ENCODE measurements at places on chromosomes 2 and 18.

GRCh38 chr2:129872446-129872845 is 107.0 kb upstream of the RAB6C start:
- DNase-seq: no peak

DNA sequence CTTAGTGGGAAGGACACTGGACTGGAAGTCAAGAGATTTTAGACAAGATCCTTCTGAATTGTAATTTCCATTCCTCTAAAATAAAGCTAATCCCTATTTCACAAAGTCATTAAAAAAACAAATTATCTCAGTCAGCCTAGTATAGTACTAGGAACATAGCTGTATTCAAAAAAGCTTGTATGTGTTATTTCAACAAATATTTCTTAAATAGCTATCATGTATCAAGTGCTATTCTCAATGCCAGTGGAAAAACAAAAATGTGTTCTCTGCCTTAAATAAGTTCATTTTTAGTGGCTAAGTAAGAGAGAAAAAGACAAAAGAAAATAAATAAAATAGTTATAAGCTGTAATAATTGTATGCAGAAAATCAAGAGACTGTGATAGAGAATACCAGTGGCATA is 541.8 kb upstream of the CDH2 start:
- no peak for DNase-seq

DNA sequence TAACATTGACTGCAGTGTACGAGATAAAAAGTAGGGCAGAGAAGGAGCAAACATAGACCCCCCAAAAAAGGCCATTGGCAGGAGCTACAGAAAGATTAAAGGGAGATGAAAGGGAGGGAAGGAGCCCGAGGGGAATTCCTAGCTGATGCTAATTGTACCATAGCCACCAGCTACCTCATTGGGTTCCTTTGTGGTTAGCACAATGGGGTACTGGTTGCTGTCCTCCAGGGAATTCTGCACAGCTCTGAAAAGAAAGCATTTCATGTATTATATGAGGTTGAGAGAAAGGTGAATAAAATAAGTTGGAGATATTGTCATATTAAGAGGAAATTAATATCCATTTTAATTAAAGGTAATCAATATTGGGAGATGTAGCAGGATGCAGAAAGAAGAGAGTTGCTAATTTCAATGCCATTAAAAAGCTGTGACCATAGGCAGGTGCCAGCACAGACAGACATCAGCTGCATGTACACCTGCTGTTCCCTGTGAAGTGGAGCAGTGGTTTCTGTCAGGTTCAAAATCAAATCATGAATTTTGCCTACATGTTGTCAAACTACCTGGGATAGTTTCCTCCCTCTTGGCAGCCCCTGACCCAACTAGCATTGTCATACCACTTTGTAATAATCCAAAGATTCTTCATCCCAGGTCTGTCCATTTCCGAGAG is 185.4 kb upstream of the DLGAP1 start:
- DNase-seq: no peak

- DNase-seq: peak; percentile 54
These were observed 8.7 kb downstream of the TMEM198 start for GRCh38 chr2:219552382-219553167.

GRCh38 chr2:95031726-95032116 is 6.2 kb downstream of the MAL start:
- DNase-seq: no peak

GRCh38 chr2:37820471-37820986 is 104.6 kb upstream of the RMDN2 start:
- DNase-seq: no peak

GRCh38 chr2:46369783-46370182 is 72.6 kb downstream of the EPAS1 start:
- DNase-seq: no peak

DNA sequence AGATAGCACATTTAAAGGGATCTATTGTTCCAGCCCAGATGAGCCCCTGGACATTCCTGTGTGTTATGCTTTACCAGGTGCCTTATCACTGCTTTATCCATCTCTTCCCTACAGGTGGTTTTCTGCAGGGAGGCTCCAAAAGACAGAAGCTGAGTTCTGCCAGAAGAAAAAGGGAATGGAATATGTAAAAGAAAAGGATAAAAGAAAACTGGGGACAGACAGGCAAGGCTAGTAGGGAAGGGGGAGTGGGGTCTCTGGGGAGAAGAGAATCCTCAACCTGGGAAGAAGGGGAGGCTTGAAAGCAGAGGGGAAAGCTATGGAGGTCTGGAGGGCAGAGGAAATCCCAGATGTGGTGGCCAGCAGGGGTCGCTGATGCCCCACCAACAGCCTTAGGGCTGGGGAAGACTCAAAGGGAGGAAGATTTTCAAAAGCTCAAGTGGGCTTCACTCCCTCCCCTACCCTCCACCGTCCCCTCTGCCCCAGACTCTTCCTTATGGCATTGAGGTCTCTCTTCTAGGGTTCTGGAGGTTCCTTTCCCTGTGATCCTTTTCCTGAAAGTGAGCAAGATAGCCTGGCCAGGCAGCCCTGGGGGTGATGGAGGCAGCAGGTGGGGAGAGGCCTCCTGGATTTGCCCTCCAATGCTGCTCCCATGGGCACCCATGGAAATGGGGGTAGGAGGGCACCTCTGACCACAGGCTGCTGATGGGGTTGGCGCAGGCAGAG is 178.1 kb upstream of the PKDCC start:
- DNase-seq: peak; percentile 70

DNA sequence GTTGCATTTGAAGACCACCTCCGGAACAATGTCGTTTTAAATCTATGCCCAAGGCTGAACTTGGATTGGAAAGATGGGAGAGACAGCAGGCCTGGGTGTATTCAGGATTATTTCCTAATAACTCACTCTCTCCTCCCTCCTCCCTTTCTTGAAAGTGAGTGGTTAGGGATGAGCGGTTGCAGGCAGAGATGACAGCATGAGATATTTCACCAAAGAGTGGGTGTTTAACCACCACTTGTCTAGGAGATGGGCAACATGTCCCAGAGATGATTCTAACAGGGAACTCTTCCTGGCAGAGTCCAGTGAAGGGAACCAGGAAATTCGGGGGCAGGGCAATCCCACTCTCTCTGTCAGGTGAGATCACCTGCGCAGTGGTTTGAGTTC is 123.2 kb downstream of the KCTD1 start:
- no peak for DNase-seq

DNA sequence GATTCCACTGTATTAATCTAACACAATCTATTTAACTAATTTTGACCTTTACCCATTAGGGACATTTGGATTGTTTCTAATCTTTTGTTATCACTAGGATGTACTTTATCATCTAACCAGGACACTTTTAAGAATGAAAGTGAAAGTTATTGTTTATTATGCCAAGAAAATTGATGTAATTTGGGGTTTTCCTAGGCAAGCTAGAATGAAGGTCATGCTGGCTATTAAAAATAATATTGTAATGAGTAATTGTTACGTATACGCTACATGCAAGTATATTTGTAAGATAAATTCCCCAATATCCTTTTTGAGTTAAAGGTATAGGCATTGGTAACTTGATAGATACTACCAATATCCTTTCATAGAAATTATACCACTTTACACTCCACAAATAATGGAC is 74.6 kb downstream of the COL5A2 start:
- no peak for DNase-seq

- no peak for DNase-seq
These were observed 72.6 kb downstream of the AOX1 start for GRCh38 chr2:200658278-200658864.

GRCh38 chr2:120150040-120150482 is 73.1 kb downstream of the TMEM185B start:
- no peak for DNase-seq

- no peak for DNase-seq
These were observed 8.5 kb downstream of the AGAP1 start for GRCh38 chr2:235502336-235502735.

DNA sequence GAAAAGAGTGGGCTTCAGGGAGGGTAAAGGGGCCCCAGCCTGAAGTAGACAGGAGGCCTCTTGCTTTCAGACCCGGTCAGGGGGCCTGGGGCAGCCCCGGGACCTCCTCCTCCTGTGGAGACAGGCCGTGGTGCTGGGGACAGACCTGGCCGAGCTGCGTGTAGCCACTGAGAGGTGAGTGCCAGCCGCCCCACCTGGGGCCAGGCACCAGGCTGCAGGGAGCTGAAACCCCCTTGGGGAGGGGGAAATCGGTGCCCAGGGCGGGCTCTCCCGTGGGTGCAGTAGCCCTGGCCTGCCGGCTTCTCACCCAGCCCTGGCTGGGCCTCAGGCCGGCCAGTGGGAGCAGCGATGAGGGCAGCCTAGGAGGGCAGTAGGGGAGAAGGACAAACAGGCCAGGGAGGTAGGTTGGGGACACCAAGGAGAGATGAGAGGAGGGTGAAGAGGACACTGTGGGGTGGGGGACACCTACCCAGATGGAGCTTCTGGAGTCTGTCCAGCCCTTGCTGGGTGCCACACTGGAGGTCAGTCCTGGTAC is 24.0 kb downstream of the CROCC2 start:
- no peak for DNase-seq

GRCh38 chr2:37915773-37916172 is 9.3 kb upstream of the RMDN2 start:
- DNase-seq: no peak

DNA sequence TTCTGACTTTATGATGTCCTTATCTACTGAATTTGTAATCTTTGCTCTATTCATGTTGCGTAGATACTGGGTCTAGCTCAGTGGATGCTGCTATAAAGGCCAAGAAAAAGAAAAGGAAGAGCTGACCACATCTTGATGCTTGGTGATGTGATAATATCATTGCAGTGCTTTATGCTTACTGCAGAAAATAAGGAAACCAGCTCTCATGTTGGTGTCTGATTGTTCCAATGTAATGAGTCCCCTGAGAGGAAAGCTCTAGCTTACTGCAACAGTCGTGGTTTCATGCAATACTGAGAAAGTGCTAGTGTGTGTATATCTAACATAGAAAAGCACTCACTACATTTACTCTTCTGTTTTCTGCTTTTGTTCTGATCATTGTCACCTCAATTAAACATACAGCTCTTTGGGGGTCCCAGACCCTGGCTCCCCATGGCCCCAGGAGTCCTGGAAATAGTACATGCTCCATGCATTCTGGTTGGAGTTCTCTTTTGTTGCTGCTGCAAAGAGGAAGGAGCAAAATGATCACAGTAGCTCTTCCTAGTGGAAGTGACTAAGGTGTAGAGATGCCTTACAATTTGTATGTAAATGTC is 338.8 kb downstream of the CYRIA start:
- no peak for DNase-seq

- DNase-seq: no peak
These were observed 24.0 kb upstream of the LPIN1 start for GRCh38 chr2:11722292-11723060.

DNA sequence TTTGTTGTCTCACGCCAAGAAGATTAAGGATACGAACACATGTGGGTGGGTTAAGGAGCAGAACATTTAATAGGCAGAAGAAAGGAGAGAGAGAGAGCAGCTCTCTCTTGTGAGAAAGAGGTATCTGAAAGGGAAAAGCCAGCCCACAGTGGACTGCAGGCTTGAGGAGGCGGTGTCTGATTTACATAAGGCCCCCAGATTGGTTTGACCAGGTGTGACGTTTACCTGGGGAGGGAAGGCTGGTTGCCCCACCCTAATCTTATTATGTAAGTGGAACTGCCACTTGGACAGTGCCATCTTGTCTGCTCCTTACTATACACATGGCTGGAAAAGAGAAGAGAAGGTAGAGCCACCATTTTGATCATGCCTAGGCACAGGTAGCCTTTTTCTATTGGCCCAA is 189.2 kb downstream of the NCK2 start:
- DNase-seq: no peak

- no peak for DNase-seq
These were observed 111.5 kb downstream of the CYRIA start for GRCh38 chr2:16554060-16554583.

DNA sequence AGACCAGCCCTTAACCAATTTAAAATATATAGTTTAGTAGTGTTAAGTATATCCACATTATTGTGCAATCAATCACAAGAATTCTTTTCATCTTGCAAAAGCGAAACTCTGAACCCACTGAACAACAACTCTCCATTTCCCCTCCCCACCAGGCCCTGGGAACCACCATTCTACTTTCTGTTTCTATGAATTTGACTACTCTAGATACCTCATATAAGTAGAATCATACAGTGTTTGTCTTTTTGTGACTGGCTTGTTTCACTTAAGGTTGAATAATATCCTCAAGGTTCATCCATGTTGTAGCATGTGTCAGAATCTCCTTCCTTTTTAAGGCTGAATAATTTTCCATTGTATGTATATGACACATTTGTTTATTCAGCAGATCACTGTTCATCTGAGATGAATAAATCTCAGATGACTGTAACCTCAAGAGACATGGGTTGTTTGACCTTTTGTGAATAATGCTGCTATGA is 8.1 kb upstream of the SOS1 start:
- DNase-seq: peak; percentile 54

DNA sequence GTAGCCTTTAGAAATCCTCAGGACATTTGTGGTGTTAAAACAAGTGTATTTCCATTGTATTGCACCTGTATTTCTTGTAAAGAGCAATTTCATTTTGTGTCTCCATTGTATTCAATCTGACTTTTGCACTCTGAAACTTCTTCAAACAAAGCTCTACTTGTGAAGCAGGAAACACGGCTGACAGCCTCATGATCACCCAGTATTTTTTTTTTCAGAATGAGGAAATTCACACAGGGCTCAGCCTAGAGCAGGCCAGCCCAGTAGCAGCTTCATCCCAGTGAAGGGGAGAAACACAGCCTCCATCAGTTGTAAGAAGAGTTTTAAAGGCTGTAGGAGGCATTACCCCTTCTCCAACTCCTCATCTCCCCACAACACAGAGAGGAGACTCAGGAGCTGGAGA is 175.9 kb upstream of the KLHL29 start:
- no peak for DNase-seq

- DNase-seq: no peak
These were observed 318.7 kb downstream of the NOL4 start for GRCh38 chr18:33906046-33906445.

- DNase-seq: no peak
These were observed 162.3 kb downstream of the RTN4 start for GRCh38 chr2:54887850-54888545.

DNA sequence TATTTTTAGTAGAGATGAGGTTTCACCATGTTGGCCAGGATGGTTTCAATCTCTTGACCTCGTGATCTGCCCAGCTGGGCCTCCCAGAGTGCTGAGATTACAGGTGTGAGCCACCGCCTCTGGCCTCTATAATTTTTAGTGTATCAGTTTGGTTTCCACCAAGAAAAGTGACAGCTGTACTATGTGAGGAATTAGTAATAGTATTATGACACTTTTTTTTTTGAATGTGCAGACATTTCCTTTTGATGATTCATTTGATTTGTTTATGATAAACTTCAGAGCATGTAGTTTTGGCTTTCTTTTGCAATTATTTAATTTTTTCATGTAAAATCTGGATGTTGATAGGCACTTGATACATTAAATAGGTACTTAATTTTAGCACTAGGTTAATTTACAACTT is 61.5 kb downstream of the PTPN4 start:
- DNase-seq: no peak

DNA sequence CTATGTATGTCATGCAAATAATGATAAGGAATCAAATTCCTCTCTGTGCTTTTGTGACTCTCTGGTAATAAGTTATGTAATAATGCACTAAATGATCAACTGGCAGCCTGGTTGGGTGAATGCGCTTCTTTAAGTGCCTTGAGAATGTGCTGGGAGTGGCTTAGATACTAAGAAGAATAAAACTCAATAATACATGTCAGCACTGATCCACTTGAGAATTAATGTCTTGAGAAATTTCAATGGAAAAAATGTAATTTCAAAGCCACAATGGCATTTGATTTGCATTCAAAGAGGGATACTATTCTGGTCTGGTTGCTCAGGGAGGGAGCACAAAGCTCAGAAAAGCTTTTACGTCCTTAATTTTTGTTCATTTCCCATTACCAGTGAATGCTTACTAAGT is 137.7 kb upstream of the MMADHC start:
- no peak for DNase-seq

- no peak for DNase-seq
These were observed 107.5 kb upstream of the FSHR start for GRCh38 chr2:49261781-49262180.

Measured in stimulated activated CD4-positive, alpha-beta T cell treated with anti-CD3 and anti-CD28 coated beads, Interleukin-12 subunit alpha, Interleukin-12 subunit beta, amount 100 ng/mL, for 24 hours (primary cell).